CMK (cell line): ENCODE measurements at places on chromosomes 2 and 18.
A peak's percentile ranks its signal among the peaks of the same experiment; 100 is the strongest.

GRCh38 chr2:238128061-238128440, 10.4 kb upstream of the KLHL30 start:
- no peak for DNase-seq

DNA sequence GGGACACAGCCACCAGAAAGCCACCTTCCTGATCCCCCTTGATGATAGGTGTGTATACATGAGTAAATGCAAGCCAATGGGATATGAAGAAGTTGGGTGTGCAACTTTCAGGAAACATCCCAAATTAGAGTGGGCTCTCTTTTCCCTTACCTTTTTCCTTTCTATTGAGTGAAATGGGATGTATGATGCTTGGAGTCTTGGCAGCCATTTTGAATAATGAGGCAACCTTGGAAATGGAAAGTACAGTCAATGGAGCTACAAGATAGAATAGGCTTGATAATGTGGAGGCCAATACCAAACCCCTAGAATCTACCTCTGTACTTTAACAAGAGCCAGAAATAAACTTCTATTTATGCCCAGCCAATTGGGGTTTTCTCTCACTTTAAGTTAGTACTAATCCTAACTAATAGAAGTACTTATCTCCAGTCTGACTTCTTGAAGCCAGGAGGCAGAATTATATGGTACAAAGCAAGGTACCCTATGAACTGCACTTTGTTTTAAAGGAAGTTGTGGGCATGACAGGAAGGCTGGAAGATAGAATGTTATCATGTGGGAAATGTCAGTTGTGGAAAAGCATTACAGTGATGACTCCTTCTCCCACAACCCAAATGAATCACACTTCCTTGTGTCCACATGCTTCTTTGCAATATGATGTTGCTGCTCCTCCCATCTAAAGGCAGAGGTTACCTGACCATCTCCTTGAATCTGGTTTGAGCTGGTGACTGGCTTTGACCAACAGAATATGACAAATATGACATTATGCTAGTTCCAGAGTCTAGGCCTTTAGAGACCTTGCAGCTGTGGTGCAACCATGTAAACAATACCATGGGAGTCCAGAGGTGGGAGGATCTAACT, 12.9 kb upstream of the NABP1 start:
- peak; percentile 48 for DNase-seq

- DNase-seq = no peak
These were observed 125.8 kb downstream of the LAMA3 start for GRCh38 chr18:23814991-23815614.

DNA sequence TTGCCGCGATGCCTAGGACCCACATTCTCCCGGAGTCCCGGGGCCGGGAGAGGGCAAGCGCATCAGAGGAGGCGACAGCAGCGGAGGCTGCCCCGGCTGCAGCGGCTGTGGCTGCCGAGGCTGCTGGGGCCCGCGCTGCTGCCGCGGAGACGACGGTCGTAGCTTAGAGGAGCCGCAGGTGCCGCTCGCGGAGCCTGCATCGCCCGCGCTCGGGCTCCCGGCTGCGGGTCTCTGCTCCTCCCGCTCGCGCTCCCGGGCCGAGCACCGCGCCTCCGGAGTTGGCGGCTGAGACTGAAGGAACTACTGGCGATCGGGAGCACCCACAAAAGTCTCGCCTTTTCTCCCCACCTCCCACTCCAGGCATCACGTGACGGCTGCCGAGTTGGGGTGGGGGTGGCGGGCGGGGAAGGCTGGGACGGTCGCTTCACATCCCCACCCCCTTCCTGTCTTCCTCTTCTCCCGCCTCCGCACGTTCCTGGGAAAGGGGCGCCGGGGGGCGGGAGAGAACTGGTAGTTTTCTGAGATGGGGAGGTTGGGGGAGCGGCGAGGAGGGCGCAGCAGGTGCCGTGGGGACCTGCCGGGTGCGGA, at the start of gene LYPD1:
Gene LYPD1 (minus strand): TSS at position 298 of the 588 bp plus-strand sequence. CDS start 273 bp downstream, at position 25.
- DNase-seq = no peak

GRCh38 chr2:22450831-22451230, 934.1 kb upstream of the KLHL29 start:
- no peak for DNase-seq

DNA sequence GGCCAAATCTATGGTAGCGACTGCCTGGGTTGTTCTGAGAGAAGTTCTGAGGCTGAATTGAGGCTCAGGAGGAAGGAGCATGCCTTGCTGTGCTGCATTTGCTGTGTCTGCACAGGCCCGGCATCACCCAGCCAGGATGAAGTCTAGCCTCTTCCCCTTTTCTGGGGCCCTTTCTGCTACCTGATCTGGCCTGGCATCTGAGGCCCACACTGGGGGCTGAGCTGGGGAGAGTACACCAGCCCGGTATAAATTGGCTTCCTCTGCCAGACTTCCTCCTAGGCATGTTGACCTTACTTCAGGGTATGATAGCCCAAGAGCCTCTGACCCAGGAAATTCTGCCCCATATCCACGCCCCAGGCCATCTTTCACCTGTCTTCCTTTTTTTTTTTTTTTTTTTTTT, 30.0 kb downstream of the MRPL35 start:
- DNase-seq = no peak

GRCh38 chr2:75100011-75100800, 99.1 kb downstream of the TACR1 start:
- no peak for DNase-seq

- peak; percentile 45 for DNase-seq
These were observed 154.9 kb downstream of the AQP4 start for GRCh38 chr18:26710470-26711096.

DNA sequence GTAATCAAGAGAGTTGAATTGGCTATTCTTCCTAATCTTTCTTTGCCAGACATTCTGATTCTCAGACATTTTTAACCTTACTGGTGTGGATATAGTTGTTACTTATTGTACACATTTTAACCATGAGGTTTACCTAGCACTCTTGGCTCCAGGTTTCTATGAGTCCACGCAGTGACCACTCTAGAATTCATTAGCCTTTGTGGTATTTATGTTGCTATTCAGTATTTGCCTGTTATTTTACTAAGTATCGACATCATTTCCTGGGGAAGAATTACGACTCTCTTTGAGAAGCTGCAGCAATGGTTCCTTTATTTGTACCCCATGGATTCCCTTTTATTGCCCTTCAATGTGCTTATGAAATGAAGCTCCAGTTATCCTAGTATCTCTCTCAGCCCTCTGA, 120.7 kb downstream of the RDH14 start:
- DNase-seq = no peak

DNA sequence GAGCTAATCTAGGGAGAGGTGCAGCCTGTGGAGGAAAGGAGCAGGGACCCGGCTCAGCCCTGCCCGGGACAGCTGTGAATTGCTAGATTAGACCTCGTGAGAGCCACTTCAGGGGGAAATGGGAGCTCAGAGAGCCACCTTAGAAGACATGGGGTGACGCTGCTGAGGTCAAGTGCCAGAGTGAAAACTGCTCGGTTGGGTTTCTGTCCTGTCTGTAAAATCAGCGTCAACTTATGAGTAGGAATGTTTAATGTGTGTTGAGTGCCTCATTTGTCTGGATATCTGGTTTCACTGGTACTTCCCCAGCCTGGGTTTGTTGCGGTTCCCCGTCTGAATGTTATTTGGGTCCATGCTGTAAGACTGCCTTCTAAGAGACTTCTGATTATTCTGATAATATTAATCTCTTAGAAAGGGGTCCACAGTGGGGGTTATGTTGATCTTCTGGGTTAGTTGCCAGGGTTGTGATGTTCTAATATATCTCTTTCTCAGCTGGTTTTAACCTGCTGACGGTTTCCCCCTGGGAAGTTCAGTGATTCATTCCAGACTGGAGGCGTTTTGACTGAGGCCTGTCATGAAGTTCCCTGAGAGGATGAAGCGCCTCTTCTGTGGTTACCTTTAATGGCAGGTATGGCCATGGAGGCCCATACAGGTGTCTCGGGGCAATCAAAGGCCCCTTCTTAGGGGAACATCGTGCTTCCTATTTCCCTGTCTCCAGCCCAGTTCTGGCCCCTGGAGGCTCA, 175.9 kb downstream of the SH3RF3 start:
- DNase-seq = no peak

DNA sequence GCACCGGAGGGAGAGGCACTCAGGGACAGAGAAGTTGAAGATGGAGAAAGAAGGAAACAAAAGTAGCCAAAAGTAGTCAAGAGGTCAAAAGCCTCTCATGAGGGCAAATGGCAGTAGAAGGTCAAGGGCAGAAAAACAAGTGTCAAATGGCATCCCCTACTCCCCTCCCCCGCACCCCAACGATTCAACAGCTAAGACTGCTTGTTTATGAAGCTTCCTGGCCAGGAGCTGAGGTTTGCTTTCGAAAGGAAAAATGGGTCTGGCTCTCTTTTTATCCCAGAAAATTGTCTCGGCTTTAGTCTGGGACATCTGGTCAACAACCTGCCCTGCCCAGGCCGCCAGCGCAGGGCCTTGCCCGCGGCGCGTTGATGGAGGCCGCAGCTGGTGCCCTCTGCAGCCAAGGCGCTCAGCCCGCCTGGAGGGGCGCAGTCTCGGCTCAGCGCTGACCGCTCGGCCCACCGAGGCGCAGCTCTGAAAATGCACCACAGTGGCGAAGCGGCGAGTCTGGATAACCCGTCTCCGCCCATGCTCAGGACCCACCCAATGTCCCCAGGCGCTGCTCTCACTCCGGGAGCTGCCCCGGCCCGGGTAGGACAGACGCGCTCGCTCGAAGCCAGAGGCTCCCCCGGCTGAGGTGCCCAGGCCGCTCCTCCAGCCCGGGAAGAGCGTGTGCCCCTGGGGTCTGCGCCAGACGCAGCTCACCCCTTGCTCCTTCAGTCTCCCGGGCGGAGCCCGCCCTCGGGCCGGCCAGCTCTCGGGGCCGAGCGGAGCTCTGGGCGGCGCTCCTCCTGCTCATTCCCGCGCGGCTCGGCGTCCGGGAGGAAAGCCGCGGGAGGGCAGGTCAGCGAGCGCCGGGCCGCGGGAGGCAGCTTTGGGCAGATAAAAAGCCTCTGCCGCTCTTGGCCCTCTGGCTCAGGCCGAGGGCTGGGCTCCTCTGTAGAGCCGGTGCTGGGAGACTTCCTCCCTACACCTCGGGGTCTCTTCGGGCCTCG, 1.8 kb upstream of the TBR1 start:
- DNase-seq = no peak

- no peak for DNase-seq
These were observed 105.6 kb upstream of the CD302 start for GRCh38 chr2:159903443-159904126.

- no peak for DNase-seq
These were observed 33.0 kb upstream of the DLX1 start for GRCh38 chr2:172052000-172052983.
